Cardiac muscle cell (in vitro differentiated cells and primary cell): ENCODE measurements at places on chromosomes 5 and 9.

GRCh38 chr9:78072586-78073199 lies 41.1 kb upstream of the GNAQ start:
- H3K36me3 ChIP-seq, result no peaks in the 10 kb centered on the region
- H3K4me1 ChIP-seq, result no peaks in the 10 kb centered on the region
- DNase-seq, result no peak
- H3K27ac ChIP-seq, result no peak overlapping the region

- H3K4me1 ChIP-seq, result peaks cover 23% of the 10 kb centered on the region
- DNase-seq, result no peak
- no peak overlapping the region for H3K4me3 ChIP-seq
- no peaks in the 10 kb centered on the region for H3K36me3 ChIP-seq
Observed at GRCh38 chr5:167916706-167917105, 374.7 kb upstream of the WWC1 start.

DNA sequence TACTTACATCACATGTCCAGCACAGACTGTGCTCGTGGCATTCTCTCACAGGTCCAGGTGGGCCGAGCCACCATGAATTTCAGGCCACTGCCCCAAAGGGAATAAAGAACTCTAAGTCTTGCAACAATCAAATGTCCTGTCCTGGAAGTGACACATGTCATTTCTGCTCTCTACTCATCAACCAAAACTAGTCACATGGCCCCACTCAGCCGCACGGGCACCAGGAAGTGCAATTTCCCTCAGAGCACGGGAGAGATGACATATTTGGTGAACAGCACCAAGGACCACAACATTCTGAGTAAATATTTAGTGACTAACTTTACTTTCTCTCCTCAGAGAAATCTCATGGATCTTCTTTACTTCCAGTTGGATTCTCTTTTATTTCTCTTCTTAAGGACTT lies 131.1 kb upstream of the TUT7 start:
- no peaks in the 10 kb centered on the region for H3K36me3 ChIP-seq
- H3K4me3 ChIP-seq, result no peak overlapping the region
- DNase-seq, result no peak
- no peaks in the 10 kb centered on the region for H3K4me1 ChIP-seq
- H3K27me3 ChIP-seq, result no peaks in the 10 kb centered on the region
- H3K27ac ChIP-seq, result no peak overlapping the region

GRCh38 chr5:118126159-118126558 lies 862.2 kb downstream of the DTWD2 start:
- DNase-seq, result no peak
- no peaks in the 10 kb centered on the region for H3K36me3 ChIP-seq
- H3K27me3 ChIP-seq, result no peaks in the 10 kb centered on the region
- H3K4me3 ChIP-seq, result no peak overlapping the region
- no peak overlapping the region for H3K27ac ChIP-seq
- H3K4me1 ChIP-seq, result no peaks in the 10 kb centered on the region

- H3K36me3 ChIP-seq, result peaks cover 48% of the 10 kb centered on the region
- no peak overlapping the region for H3K4me3 ChIP-seq
- H3K27me3 ChIP-seq, result no peaks in the 10 kb centered on the region
- H3K4me1 ChIP-seq, result no peaks in the 10 kb centered on the region
- no peak for DNase-seq
Observed at GRCh38 chr5:131436081-131436480, 172.2 kb downstream of the CDC42SE2 start.
